Endothelial cell (in vitro differentiated cells): ENCODE measurements at places on chromosomes 4 and X.

DNA sequence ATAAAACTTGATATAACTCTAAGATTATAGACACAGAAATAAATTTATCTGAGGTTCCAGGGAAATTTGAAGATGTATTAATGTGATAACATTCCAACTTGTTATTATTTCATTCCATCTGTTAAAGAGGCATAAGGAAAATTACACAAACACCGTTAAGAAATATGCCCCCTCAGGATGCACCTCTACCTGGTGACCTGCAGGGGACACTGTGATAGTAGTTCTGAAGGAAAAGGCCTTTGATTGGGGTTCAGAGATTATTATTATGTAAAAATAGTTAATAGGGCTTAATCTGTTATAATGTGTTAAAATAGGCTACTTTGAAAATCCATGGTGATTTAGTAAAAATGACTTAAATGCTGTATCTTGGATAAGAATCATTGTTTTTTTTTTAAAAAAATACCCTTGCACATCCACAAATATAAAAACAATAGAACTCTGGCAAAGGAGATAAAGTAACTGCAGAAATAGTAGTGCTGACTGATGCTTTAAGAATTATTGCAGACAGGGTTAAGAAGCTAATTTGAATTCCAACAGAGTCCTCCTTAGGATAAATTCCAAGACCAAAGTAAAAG, 6.1 kb upstream of the ABRAXAS1 start:
- DNase-seq: peak; percentile 21

GRCh38 chr4:98568941-98569663, 89.3 kb downstream of the TSPAN5 start:
- no peak for DNase-seq

GRCh38 chr4:22491939-22492338, 23.9 kb downstream of the ADGRA3 start:
- no peak for DNase-seq

GRCh38 chrX:32673193-32673592, 538.2 kb downstream of the DMD start:
- no peak for DNase-seq

DNA sequence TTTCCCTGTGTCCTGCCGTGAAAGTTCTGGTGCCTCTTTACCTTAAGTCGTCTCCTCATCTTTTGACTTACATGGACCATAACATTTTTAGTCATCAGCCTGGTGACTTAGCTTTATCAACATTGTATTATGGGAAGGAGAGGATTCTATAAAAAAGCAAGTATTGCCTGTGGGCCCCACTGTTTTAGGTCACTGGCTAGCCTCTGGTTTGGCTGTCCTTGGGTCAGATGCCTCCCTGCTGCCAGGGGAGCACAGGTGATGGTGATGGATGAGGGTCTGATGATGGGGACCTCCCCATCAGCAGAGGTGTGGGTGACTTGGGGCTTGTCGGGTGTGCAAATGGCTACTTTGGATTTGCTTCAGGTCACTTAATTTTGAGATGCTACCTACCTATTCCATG, 51.8 kb downstream of the FAM193A start:
- DNase-seq: no peak

DNA sequence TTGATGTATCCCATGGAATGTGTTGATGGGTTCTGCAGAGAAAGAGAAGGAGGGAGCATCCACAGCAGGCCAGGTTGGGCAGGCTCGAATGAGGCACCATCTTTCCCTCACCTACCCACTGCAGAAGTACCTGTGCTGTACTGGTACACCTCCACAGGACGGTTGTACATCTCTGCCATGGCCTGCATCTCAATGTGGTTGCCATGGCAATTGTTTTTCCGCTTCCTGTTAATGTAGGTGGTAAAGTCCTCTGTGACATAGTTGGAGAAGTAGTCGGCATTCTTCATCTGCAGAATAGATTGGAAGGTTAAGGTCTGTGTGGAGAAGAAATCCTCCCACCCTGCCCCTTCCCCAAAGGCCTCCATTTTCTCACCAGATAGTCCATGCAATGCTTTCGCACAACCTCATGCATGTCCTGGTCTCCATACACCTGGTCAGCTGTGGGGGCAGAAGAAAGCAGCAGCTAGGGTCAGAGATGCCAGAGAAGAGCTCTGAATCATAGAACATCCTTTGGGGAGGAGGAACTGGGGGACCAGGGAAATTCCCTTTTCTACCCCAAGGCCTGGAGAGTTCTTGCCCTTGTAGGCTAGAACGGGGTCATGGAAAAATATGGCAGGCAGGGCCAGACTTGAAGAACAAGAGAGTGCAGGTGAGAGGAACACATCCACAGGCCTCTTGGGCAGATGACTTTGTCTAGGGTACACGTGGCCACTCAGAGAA, 15.9 kb upstream of the PIM2 start:
- DNase-seq: no peak

DNA sequence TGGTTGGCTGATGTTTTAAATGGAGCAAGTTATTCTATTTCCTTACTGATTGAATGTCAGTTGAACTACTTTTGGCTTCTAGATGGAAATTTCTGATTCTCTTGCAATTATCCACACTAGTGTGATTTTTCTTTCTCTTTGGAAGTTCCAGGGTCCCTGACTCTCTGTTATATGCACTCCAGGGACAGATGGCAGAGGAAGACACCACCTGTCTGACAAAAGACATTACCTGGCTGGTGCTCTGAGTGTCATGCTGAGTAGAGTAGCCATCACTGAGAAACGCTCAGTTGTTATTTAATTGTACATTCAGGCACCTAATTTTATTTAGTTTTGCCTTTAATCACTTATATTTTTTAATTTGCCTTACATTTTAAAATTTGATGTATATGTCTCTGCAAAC, 105.4 kb upstream of the TLL1 start:
- DNase-seq: no peak

DNA sequence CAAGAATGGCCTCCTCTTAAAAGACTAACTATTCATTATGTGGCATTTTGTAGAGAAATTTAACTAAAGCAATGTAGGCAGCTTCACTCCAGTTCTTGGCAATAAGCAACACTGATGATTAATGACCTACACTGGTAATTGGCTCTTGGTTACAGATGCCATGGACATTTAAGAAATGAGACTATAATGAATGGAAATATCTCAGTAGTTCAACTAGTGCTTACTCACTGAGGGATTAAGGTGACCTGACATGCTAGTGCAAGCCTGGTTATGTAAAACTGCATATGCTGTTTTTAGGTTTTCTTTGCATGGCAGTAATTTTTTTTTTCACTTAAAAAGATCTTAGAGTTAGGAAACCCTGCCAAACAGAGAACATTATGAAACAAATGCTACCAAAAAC, 152.7 kb upstream of the AADAT start:
- no peak for DNase-seq

DNA sequence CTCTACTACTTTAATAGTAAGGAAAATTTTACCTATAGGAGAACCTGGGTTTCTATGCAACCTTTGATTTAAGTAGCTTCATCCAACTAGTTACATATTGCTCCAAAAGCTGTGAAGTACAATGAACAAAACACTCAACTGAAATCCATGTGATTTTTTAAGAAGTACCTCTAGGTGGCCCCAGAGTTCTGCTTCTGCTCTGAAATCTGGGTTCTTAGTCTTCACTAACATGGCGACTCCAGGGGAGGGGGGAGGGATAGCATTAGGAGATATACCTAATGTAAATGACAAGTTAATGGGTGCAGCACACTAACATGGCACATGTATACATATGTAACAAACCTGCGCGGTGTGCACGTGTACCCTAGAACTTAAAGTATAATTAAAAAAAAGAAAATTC, 73.4 kb upstream of the MAGEB2 start:
- DNase-seq: peak; percentile 24

- no peak for DNase-seq
Measured at GRCh38 chr4:25058796-25059195, 28.1 kb upstream of the LGI2 start.
